ENCODE measurements at places on chromosomes 7 and 10. TPM values are rescaled to one million over a fixed set of nuclear protein-coding genes. Genes with fewer than 3 reads are reported as not detected.

Gene ACBD7
- total RNA-seq: 1.5 TPM

Gene CCNY
- total RNA-seq: 55.7 TPM

Gene IFIT1B
- not detected for total RNA-seq

Gene SFTPA1
- total RNA-seq: not detected

Gene ZDHHC16
- 42.4 TPM for total RNA-seq

Gene DEPP1
- total RNA-seq: 19.8 TPM

Gene HOGA1
- total RNA-seq: 3.4 TPM

Gene AMZ1
- total RNA-seq: 2.8 TPM

Gene ANXA8
- total RNA-seq: 4.6 TPM

Gene ARL4A
- total RNA-seq: 18.6 TPM

Gene TMEM213
- not detected for total RNA-seq

GRCh38 chr7:108171164-108171563 lies 41.0 kb upstream of the LAMB4 start:
- DNase-seq: no peak

DNA sequence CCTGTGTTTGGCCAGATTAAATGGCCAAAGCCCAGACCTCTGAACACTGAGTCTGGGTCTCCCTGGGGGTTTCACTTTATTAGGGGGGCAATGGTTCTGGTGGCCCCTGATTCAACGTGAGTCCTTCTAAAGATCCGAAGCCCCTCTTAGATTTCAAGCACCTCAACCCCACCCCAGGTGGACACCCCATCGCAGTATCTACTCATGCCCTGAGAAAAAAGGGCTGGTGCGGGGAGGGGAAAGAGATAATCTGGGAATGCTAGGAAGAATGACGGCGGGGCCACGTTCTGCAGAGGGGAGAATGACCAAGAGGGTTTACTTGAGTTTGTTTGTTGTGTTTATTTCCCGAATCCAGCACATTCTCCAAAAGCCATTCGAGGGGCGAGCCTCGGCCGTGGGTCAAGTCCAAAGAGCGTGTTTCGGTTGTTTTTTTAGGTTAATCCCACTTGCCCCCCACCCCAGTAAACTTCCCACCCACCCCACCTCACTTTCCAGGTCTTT lies 832 bp downstream of the PDLIM1 start:
- no peak for DNase-seq

GRCh38 chr7:18361756-18362155 lies 133.8 kb upstream of the HDAC9 start:
- no peak for DNase-seq

- no peak for DNase-seq
Measured at GRCh38 chr7:117220836-117221235, 102.0 kb downstream of the WNT2 start.

- DNase-seq: no peak
Measured at GRCh38 chr7:120334475-120334874, 61.5 kb downstream of the KCND2 start.
